Gastrocnemius medialis (tissue), 4 donors: ENCODE measurements at places on chromosomes 1 and 21. TPM values are rescaled to one million over a fixed set of nuclear protein-coding genes. Genes with fewer than 3 reads are reported as not detected.

GRCh38 chr1:108695535-108695934, 3.4 kb downstream of the PRPF38B start:
- peaks cover 36% of the 10 kb centered on the region for H3K4me1 ChIP-seq
- no peak overlapping the region for H3K4me3 ChIP-seq
- H3K36me3 ChIP-seq: peaks cover 53% of the 10 kb centered on the region
- DNase-seq: no peak
- peak overlapping the region; percentile 99 for H3K27ac ChIP-seq

The SELENON gene
- total RNA-seq: 41.0 TPM

The FALEC gene
- not detected for total RNA-seq

GRCh38 chr1:3336641-3337630, 117.5 kb upstream of the ARHGEF16 start:
- H3K27ac ChIP-seq: no peak overlapping the region
- no peaks in the 10 kb centered on the region for H3K27me3 ChIP-seq
- H3K4me1 ChIP-seq: peaks cover 8% of the 10 kb centered on the region
- no peak for DNase-seq
- H3K4me3 ChIP-seq: no peak overlapping the region

GRCh38 chr1:45499415-45499769, 481 bp downstream of the CCDC163 start:
- H3K36me3 ChIP-seq: no peaks in the 10 kb centered on the region
- peak overlapping the region; percentile 79 for H3K4me3 ChIP-seq
- H3K4me1 ChIP-seq: peaks cover 17% of the 10 kb centered on the region

- no peaks in the 10 kb centered on the region for H3K27me3 ChIP-seq
- no peaks in the 10 kb centered on the region for H3K36me3 ChIP-seq
- H3K4me1 ChIP-seq: peaks cover 56% of the 10 kb centered on the region
- H3K27ac ChIP-seq: peak overlapping the region; percentile 81
- no peak for DNase-seq
- H3K4me3 ChIP-seq: peak overlapping the region; percentile 45
These were observed 611 bp downstream of the HSPG2 start for GRCh38 chr1:21936366-21937031.
